ENCODE measurements at places on chromosomes 5 and 9. TPM values are rescaled to one million over a fixed set of nuclear protein-coding genes. Genes with fewer than 3 reads are reported as not detected.
A peak's percentile ranks its signal among the peaks of the same experiment; 100 is the strongest.

DNA sequence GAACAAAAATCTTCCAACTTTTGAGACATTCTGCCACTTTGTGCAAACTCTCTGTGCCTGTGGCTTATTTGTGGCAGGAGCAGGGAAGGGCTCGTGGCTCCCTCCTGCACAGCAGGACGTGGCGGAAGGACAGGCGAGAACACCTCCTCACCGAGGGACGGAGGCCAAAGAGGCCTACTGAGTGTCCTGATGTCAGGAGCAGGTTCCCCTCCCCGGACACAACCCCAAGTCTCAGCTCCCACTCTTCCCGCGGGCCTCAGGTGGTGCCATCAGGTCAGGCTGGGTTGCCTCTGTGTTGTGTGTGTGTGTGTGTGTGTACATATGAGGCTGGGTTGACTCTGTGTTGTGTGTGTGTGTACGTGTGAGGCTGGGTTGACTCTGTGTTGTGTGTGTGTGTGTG is 136.8 kb upstream of the LPCAT1 start:
- no peak overlapping the region for H3K27ac ChIP-seq
- no peak overlapping the region for H3K4me3 ChIP-seq
- H3K27me3 ChIP-seq = peaks cover 46% of the 10 kb centered on the region
- H3K36me3 ChIP-seq = no peaks in the 10 kb centered on the region

- H3K27ac ChIP-seq = no peak overlapping the region
- no peak for DNase-seq
- no peaks in the 10 kb centered on the region for H3K27me3 ChIP-seq
- H3K4me3 ChIP-seq = no peak overlapping the region
- H3K4me1 ChIP-seq = no peaks in the 10 kb centered on the region
- no peaks in the 10 kb centered on the region for H3K36me3 ChIP-seq
These were observed 190.3 kb upstream of the SEMA6A start for GRCh38 chr5:116764941-116765340.

- no peak for DNase-seq
- peak overlapping the region; percentile 57 for H3K27ac ChIP-seq
These were observed 129.8 kb upstream of the IFNE start for GRCh38 chr9:21611891-21612290.

DNA sequence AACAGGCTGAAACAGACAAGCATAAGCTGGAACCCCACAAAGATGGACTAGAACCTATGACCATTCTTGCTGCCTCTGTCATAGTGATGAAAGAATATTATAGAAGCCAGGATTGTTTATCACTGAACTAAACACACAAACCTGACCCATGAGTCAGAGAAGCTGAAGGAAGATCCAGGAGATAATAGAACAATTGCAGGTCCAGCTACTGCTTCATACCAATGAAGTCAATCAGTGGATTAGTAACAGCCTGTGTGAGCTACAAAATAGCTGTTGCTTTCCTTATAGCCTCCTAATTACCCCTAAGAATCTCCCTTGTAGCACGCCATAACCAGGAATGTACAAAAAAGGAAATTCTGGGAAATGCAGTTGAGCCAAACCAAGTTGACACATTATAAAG is 459.9 kb upstream of the ZNF462 start:
- H3K27me3 ChIP-seq = no peaks in the 10 kb centered on the region
- no peak overlapping the region for H3K27ac ChIP-seq
- DNase-seq = peak; percentile 1
- no peak overlapping the region for H3K4me3 ChIP-seq
- H3K36me3 ChIP-seq = no peaks in the 10 kb centered on the region

DNA sequence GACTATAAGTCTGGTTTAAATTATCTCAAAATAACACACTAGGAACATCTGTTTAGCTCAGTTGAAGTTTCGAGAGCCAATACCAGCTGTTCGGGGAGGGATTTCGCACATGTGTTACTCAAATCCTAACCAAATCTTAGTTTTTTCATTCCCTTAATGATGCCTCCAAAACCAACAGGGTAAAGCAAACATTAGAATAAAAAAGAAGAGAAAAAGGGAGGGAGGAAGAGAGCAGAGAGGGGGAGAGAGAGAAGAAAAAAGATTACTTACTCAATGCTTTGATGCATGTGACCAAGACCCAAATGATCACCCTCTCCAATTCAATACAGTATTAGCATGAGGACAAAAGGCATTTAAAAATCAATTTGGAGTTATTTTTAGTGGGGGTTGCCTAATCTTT is 86.0 kb upstream of the NR5A1 start:
- no peak for DNase-seq
- no peak overlapping the region for H3K4me3 ChIP-seq
- no peak overlapping the region for H3K27ac ChIP-seq
- H3K4me1 ChIP-seq = peaks cover 6% of the 10 kb centered on the region
- H3K36me3 ChIP-seq = no peaks in the 10 kb centered on the region

DNA sequence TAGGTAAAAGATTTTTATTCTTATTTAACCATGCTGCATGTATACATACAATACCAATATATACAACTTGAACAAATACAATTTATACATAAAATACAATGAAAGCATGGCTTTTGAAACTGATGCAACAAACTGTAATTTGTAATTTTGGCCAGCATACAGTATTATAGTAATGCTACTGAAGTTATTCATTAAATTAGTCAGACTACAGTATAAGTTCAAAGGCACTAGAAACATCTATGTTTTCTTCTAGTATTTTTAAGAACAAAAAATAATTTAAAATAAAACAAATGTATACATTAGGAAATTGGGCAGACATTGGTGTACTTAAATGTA is 18.8 kb downstream of the IL4 start:
- peaks cover 9% of the 10 kb centered on the region for H3K4me1 ChIP-seq
- H3K27ac ChIP-seq = no peak overlapping the region
- H3K4me3 ChIP-seq = no peak overlapping the region
- peaks cover 5% of the 10 kb centered on the region for H3K36me3 ChIP-seq

DNA sequence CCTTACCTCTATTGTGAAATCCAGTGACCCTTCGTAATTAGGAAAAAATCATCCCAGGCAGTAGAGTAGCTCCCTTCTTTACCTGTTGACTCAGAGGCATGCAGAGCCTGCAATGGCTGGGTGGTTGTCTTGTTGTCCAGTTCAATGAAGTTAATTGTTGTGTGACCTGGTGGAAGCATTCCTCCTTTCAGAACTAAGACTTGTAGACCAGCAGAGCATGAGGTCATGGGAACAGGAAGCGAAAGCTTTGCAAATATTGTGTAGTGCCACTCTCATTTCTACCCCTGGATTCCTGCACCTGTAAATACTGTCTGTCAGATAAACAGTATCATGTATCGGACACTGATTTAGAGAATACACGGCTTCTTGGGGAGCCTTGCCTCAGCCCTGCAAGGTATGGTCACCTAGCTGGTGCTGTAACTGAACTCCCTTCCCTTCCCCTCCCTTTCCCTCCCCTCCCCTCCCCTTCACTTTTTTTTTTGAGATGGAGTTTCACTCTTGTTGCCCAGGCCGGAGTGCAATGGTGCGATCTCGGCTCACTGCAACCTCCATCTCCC is 5.7 kb upstream of the PRXL2C start:
- DNase-seq = no peak
- peaks cover 3% of the 10 kb centered on the region for H3K27me3 ChIP-seq
- H3K36me3 ChIP-seq = no peaks in the 10 kb centered on the region
- peaks cover 5% of the 10 kb centered on the region for H3K4me1 ChIP-seq

- H3K27me3 ChIP-seq = peaks cover 8% of the 10 kb centered on the region
- no peak overlapping the region for H3K27ac ChIP-seq
- no peak overlapping the region for H3K4me3 ChIP-seq
- peaks cover 7% of the 10 kb centered on the region for H3K4me1 ChIP-seq
- DNase-seq = no peak
- H3K36me3 ChIP-seq = no peaks in the 10 kb centered on the region
These were observed 11.4 kb upstream of the DAB2IP start for GRCh38 chr9:121640076-121640475.

- H3K27me3 ChIP-seq = peaks cover 3% of the 10 kb centered on the region
- no peak for DNase-seq
- no peaks in the 10 kb centered on the region for H3K36me3 ChIP-seq
- no peak overlapping the region for H3K4me3 ChIP-seq
These were observed 132.3 kb upstream of the ZNF608 start for GRCh38 chr5:124878583-124879342.

DNA sequence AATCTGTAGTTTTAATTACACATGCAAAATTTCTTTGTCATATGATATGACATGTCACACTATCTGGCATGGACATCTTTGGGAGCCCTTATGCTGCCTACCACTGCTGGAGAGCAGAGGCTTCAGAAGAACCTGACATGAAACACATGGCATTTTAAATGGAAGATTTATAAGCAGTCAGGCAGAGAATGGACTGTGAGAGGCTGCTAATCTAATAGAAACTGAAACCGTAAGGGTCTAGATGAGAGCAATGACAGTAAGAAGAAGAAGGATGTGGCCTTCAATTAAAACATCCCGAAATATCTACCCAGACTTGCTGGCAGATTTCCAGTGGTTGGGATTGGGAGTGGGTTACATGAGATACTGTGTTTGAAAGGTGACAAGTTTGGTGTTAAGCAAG is 149.8 kb downstream of the MACIR start:
- H3K27me3 ChIP-seq = no peaks in the 10 kb centered on the region
- no peak overlapping the region for H3K4me3 ChIP-seq
- H3K27ac ChIP-seq = no peak overlapping the region
- H3K36me3 ChIP-seq = no peaks in the 10 kb centered on the region
- no peak for DNase-seq

DNA sequence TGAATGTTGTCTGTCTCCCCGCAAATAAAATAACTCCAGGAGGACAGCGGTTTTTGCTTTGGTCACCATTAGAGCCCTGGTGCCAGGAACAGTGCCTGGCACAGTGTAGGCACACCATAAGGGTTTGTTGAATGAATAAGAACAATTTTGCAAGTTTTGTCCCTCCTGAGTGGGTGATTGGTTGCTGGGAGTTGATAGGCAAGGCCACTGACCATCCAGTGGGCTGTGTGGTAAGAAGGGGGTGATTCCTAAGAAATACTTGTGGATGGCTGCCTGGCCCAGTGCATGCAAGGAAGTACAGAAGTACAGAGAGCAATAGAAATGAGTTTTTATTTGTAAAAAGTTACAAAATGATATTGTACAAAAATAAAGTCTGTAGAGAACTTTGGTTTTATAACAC is 27.5 kb downstream of the GDNF start:
- peaks cover 3% of the 10 kb centered on the region for H3K27me3 ChIP-seq
- no peak for DNase-seq
- H3K27ac ChIP-seq = peak overlapping the region; percentile 97
- no peak overlapping the region for H3K4me3 ChIP-seq
- H3K4me1 ChIP-seq = peaks cover 70% of the 10 kb centered on the region
- H3K36me3 ChIP-seq = peaks cover 33% of the 10 kb centered on the region

GRCh38 chr9:136726631-136727191 is 14.3 kb downstream of the DIPK1B start:
- H3K27ac ChIP-seq = peak overlapping the region; percentile 88
- peak overlapping the region; percentile 99 for H3K4me3 ChIP-seq
- H3K36me3 ChIP-seq = peaks cover 29% of the 10 kb centered on the region
- DNase-seq = peak; percentile 36
- peaks cover 37% of the 10 kb centered on the region for H3K4me1 ChIP-seq
- peaks cover 10% of the 10 kb centered on the region for H3K27me3 ChIP-seq

GRCh38 chr5:180173875-180174586 is 35.0 kb downstream of the RASGEF1C start:
- H3K4me1 ChIP-seq = no peaks in the 10 kb centered on the region
- H3K36me3 ChIP-seq = no peaks in the 10 kb centered on the region
- H3K4me3 ChIP-seq = no peak overlapping the region
- peaks cover 5% of the 10 kb centered on the region for H3K27me3 ChIP-seq
- H3K27ac ChIP-seq = no peak overlapping the region
- DNase-seq = no peak

DNA sequence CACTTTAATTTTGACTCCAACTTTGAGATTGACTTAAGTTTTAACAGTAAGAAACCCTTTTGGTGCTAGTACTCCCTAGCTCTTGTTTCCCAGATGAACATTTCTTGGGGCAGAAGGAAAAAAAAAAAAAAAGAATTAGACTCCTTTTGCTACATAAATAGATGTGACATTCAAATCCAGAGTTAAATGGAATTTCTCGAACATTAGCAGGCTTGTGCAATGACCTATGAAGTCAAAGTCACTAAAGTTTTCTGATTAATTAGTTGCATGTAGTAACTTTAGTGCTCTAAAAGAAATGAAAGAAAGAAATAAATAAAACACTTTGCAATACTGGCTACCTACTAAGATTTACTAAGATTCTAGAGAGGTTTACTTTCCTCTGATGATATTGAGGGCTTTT is 106.8 kb downstream of the TMEM174 start:
- H3K4me1 ChIP-seq = peaks cover 13% of the 10 kb centered on the region
- DNase-seq = no peak
- H3K36me3 ChIP-seq = no peaks in the 10 kb centered on the region
- peaks cover 5% of the 10 kb centered on the region for H3K27me3 ChIP-seq
- no peak overlapping the region for H3K27ac ChIP-seq

- no peak overlapping the region for H3K27ac ChIP-seq
- DNase-seq = no peak
- H3K4me1 ChIP-seq = no peaks in the 10 kb centered on the region
- H3K36me3 ChIP-seq = no peaks in the 10 kb centered on the region
- H3K27me3 ChIP-seq = peaks cover 61% of the 10 kb centered on the region
These were observed 97.5 kb upstream of the ARAP3 start for GRCh38 chr5:141779503-141779973.

DNA sequence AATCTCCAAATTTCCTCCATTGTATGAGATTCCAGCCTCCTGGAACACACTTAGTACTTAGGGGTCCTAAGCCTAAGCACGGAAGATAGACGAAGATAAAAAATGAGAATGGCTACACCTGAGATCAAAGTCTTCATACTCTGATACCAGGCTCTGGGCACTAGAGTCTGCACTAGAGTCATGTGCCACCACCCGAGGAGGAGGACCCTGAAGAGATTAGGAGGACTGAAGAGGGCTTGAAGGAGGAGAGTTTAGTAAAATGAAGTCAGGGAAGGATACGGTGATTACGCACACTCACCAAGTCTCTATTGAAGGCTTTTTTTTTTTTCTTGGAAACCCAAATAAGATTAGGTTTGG is 573 bp upstream of the SPATA24 start:
- H3K4me1 ChIP-seq = peaks cover 20% of the 10 kb centered on the region
- H3K27me3 ChIP-seq = peaks cover 1% of the 10 kb centered on the region
- no peaks in the 10 kb centered on the region for H3K36me3 ChIP-seq
- H3K27ac ChIP-seq = peak overlapping the region; percentile 100
- DNase-seq = no peak

DNA sequence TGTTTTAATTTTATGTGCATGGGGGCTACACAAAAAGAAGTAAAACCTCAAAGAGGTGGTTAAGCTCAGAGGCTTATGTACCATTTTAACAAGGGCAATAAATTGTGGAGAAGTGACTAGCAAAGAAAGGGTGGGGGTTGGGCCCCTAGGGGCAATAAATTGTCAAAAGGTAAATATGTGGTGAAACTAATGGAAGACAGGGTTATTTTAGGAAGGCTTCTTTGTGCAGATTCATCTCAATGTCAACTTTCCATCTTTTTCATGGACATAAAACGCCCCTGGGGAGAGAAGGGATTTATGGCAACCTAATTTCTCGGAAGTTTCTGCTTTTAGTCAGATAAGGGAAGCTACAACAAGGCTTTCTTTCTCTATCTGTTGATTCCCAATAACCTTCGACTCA is 42.5 kb upstream of the GOLM1 start:
- H3K27me3 ChIP-seq = no peaks in the 10 kb centered on the region
- H3K4me3 ChIP-seq = no peak overlapping the region
- no peak overlapping the region for H3K27ac ChIP-seq
- H3K36me3 ChIP-seq = peaks cover 16% of the 10 kb centered on the region

The AGTPBP1 gene
- 9.8 TPM for total RNA-seq

The PCDHAC2 gene
- total RNA-seq = not detected

The OR1J2 gene
- total RNA-seq = not detected

The FOXD4L4 gene
- total RNA-seq = 0.10 TPM

The CTNNAL1 gene
- total RNA-seq = 111 TPM

The BTNL9 gene
- not detected for total RNA-seq

The SPATA31C1 gene
- total RNA-seq = not detected

The PDE8B gene
- not detected for total RNA-seq

The C5orf58 gene
- not detected for total RNA-seq

The C9orf153 gene
- not detected for total RNA-seq

All from HFFc6 (cell line).